ENCODE measurements at places on chromosomes 16 and 17.
A peak's percentile ranks its signal among the peaks of the same experiment; 100 is the strongest.

DNA sequence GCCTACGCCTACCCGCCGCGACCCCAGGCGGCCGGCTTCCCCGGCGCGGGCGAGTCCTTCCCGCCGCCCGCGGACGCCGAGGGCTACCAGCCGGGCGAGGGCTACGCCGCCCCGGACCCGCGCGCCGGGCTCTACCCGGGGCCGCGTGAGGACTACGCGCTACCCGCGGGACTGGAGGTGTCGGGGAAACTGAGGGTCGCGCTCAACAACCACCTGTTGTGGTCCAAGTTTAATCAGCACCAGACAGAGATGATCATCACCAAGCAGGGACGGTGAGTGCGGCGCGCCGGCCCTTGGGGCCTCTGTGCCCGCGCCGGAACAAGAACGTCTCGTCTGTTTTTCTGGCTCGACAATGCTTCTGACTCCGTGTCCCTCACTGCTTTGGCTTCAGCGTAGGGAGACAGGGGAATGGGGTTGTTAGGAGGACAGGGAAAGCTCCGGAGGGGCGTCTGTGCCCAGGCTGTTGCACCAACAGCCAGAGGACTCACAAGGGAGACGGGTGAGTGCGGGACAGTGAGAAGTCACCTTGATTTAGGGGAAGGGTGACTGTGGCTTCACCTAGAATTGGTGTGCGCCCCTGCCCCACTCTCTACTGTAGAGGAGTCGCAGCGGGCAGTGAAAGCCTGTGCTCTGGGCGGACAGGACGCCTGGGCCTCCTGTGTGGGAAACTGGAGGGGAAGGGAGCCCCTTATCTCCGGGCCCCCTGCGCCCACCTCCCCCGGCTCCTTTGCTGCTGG, 806 bp downstream of the TBX21 start:
- no peak for DNase-seq

DNA sequence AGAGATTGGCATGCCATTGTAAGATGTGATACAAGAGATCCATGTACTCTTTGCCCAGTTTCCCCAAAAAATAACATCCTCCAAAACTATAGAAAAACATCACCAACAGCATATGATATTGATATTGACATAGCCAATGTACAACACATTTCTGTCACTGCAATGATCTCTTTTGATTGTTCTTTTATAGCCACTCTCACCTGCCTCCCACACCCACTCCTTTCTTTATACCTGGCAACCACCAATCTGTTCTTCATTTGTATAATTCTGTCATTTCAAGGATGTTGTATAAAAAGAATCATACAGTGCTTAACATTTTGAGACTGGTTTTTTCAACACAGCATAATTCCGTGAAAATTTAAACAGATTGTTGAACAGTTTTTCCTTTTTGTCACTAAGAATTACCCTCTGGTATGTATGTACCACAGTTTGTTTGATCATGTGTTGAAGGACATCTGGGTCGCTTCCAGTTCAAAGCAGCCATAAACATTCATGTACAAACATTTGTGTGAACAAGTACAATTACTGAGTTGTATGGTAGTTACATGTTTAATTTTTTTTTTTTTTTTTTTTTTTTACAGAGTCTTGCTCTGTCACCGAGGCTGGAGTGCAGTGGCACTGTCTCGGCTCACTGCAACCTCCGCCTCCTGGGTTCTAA, 9.9 kb downstream of the KRTAP9-1 start:
- no peak for DNase-seq

DNA sequence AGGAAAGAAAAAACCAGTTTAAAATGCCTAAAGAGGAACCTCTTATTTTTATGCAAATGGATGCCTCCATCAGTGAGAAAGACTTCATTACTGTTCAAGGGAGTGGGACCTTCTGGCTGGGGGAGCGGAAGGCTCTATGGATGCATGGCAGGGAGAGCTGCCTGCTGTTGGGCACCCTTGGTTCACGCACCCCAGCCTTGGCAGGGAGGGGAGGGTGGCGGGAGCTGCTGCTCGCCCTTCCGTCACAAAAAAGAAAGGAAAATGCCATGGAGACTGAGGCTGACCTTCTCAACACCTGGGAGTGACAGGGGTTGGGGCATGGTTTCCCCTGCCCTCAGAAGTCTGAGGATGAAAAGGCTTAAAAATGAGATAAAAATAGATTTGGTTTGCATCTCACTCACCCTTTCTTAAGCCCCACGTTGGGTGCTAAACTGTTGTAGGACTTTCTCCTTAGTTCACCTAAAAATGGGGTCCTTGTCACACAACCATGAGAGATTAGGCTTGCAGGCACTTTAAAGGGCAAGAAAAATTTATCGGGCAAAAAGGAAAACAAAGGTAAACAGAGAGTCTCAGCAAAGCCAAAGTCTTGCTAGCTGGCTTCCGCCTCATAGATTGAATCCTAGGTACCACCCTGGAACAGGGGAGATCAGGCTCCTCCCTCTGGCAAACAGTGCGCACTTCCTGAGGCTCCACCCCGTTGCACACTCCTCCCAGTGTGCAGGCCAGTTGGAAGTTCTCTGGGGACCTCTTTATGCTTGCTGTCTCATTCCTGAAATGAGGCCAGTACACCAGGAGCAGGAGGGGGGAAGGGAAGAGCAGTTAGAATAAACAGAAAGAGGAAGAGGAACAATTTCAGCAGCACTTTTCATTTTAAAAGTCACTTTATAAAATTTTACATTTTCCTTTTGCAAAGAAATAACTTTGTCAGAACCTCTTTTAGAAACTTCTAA, 31.6 kb downstream of the PHKB start:
- DNase-seq: peak; percentile 8

GRCh38 chr17:3635474-3636153, 436 bp downstream of the SHPK start:
- no peak for DNase-seq

DNA sequence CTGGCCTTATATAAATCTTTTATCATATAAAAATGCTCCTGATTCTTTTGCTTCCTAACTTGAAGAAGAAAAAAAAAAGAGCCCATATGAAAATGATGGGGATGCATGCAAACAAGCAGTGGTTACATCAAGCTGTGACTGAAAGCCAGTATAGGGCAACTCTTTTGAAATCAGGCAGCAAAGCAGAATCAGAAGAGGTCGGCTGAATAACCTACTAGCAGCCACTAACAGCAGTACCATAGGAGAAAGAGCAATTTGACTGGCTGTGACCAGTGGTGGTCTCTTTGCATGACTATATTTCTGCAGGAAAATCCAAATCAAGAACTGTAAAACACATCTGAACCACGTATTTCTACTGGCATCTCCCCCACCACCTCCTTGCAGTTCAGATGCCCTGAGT, 161.9 kb upstream of the C17orf78 start:
- no peak for DNase-seq

GRCh38 chr16:13429416-13429815, 490.5 kb upstream of the ERCC4 start:
- no peak for DNase-seq

- DNase-seq: no peak
These were observed 140.4 kb downstream of the RGS9 start for GRCh38 chr17:65277576-65277975.

DNA sequence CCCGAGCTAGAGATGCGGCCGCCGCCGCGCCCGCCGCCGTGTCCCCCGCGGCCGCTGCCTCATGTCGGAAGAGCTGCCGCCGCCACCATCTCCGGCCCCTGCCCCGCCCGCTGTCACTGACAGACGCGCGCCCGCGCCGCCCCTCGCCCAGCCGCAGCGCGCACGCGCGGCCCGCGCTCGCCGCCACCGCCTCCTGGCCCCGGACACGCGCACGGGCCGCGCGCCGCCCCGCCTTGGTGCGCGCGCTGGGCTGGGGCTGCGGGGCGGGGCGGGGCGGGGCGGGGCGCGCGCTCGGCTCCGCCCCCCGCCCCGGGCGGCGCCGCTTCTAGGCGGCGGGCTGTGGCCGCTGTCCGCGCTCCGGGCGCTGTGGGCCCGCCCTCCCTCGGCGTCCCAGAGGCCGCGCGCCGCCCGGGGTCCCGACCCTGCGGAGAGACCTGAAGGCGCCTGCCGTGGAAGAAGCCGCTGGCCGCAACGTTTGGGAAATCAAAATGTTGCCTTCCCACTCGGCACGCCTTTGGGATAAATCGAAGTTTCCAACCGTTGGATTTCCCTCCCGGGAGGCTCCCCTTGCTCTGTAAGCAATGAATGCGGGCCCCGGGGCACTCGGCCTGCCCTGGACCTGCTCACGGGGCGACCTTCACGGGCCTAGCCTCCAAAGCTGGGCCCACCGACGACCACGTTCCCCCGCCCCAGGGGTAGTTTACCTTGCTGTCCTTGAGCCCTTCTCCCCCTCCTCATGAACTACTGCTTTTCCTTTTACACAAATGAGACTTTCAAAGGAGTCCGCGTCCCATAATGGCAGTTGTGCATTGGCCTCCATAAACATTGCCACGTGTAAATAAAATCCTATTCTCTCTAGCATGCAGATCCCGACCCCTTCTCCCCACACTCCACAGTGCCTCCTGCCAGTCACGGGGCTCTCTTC, at the start of gene ADCY9:
TSS of gene ADCY9 (minus strand) at position 118 of the 925 bp plus-strand sequence. CDS start 1,000 bp downstream, outside the sequence.
- peak; percentile 41 for DNase-seq

DNA sequence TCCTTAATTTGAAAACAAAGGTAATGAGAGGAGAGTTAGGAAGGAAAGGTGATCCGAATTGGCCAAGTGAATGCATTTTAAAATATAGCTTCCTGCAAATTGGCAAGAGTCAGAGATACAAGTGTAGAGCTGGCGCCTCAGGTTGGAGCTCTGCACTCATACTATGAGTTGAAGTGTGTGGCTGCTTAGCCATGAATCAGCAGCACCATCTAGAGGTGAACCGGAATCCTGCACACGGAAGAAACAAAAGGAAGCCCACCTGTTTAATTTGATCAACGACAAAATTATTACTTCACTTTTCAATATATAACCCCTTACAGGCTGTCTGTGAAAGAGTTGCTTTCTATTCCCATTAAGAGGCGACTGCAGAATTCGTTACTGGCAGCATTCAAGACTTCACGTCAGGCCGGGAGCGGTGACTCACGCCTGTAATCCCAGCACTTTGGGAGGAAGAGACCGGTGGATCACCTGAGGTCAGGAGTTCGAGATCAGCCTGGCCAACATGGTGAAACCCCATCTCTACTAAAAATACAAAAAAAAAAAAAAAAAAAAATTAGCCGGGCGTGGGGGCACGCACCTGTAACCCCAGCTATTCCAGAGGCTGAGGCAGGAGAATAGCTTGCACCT, 1253.7 kb upstream of the CDH8 start:
- no peak for DNase-seq

DNA sequence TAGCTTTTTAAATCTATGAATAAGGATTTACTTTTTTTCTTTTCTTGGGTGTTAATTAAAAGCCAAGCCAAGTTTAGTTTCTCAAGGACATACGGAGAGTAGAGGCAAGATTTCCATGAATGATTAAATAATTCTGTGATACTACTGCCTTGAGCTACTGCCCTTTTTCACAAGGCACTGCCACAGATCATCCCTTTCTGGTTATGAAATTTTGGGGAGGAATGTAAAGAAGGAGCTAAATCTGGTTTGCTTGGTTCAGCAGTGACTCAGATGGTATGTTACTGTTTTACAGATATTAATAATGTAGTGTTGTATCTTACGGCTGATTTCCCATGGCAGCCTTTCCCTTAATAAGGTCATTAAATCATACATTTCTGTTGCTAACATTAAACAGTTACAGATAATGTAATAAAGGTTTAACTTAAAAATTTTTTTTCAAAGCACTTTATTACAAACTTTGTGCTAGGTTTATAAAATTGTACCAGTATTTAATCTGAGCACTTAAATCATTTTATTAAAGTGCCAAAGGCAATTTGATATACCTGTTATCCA, 2.6 kb downstream of the WSB1 start:
- DNase-seq: no peak

GRCh38 chr16:75566040-75566757, at the start of gene GABARAPL2:
Gene GABARAPL2 (plus strand): TSS chr16:75566379. CDS start chr16:75566487, 108 bp downstream.
- peak; percentile 83 for DNase-seq

GRCh38 chr16:50273888-50274325, 7.6 kb downstream of the ADCY7 start:
- no peak for DNase-seq

- peak; percentile 12 for DNase-seq
These were observed 1.2 kb downstream of the DYNLL2 start for GRCh38 chr17:58084317-58084981.

GRCh38 chr17:21361020-21361809, 14.9 kb upstream of the KCNJ12 start:
- no peak for DNase-seq

DNA sequence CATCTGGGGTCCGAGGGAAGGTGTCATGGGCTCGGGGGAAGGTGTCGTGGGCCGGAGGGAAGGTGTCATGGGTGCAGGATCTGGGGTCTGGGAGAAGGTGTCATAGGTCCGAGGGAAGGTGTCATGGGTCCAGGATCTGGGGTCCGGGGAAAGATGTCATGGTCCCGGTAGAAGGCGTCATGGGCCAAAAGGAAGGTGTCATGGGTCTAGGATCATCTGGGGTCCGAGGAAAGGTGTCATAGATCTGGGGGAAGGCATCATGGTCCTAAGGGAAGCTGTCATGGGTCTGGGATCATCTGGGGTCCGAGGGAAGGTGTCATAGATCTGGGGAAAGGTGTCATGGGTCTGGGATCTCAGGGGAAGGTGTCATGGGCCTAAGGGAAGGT, 942 bp downstream of the RAB40C start:
- no peak for DNase-seq

GRCh38 chr17:29176558-29177351, 3.4 kb downstream of the MYO18A start:
- no peak for DNase-seq

DNA sequence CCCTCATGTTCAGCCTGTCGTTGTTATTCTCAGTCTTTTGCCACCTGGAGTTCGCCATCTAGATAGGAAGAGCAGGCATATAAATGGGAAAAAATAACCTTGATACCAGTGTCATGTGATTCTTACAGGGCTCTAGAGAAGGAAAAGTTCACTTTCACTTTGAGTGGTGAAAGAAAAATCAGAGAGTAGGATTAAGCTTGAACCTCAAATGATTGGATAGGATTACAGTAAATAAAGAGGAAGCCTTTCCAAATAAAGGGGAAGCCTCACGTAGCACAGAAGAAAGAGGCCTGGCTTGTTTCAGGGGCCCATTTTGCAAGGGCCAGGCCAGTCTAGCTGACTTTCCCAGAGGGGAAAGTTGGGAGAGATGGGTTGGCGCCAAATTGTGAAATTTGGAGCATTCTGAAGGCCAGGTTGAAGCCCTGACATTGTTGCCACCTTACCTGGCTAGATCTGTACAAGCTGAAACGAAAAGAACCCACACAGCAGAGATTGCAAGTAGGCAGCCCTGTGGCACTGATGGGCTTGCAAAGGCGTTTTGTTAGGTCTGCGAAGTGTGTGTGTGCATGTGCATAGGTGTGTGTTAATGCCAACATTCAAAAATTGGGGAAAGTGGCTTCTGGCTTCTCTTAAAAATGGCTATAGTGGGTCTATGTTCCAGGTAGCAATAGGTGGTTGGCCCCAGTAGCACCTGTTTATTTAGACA, 38.8 kb downstream of the TMC6 start:
- DNase-seq: no peak

GRCh38 chr17:46266656-46267544, 28.0 kb upstream of the LRRC37A start:
- DNase-seq: peak; percentile 75

DNA sequence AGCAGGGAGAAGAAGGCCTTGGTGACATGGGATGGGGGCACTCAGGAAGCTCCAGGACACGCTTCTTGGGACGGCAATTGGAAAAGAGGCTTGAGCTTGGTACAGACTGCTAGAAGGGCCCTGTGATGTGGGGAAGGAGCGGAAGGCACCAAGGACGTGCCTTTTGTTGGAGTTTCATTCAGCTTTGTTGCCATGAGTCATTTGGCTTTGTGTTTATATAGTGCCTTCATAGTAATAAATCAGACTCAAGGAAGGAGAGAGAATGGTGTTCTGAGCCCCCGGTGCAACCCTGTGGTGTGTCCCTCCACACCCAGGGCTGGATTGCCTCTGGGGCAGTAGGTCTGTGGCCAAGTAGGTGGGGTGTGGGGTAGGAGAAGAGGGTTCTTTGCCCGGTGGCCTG, 7.4 kb upstream of the TBX4 start:
- no peak for DNase-seq

All from stimulated activated CD4-positive, alpha-beta T cell treated with anti-CD3 and anti-CD28 coated beads, Interleukin-12 subunit alpha, Interleukin-12 subunit beta, amount 100 ng/mL, for 24 hours (primary cell).